T-helper 9 cell (primary cell): ENCODE measurements at places on chromosomes 1 and 21.

DNA sequence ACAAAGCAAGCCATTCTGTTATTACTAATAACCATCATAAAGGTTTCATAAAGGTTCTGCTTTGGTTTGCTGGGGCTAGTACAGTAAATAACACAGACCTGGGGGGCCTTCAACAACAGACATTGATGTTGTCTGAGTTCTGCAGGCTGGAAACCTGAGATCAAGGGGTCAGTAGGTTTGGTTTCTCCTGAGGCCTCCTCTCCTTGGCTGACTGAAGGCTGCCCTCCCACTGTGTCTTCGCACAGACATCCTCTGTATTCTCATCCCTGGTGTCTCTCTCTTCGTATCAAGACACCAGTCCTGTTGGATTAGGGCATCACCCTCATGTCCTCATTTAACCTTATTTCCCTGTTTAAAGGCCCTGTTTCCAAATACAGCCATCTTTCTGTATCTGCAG is 37.3 kb downstream of the HUNK start:
- no peak for DNase-seq

- no peak for DNase-seq
Measured at GRCh38 chr1:164562511-164562910, 3.5 kb downstream of the PBX1 start.

DNA sequence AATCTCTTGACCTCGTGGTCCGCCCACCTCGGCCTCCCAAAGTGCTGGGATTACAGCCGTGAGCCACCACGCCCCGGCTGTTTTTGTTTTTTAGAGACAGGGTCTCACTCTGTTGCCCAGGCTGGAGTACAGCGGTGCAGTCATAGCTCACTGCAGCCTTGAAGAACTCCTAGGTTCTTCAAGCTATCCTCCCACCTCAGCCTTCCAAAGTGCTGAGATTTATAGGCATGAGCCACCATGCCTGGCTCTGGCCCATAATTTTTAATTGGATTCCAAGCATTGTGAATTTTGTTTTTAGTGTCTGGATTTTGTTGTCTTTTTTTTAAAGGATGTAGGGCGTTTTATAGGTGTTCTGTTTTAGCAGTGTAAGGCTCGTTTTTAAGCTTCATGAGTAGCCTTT is 28.6 kb upstream of the TXLNA start:
- no peak for DNase-seq

- no peak for DNase-seq
Measured at GRCh38 chr1:36729716-36730510, 247.2 kb upstream of the CSF3R start.

DNA sequence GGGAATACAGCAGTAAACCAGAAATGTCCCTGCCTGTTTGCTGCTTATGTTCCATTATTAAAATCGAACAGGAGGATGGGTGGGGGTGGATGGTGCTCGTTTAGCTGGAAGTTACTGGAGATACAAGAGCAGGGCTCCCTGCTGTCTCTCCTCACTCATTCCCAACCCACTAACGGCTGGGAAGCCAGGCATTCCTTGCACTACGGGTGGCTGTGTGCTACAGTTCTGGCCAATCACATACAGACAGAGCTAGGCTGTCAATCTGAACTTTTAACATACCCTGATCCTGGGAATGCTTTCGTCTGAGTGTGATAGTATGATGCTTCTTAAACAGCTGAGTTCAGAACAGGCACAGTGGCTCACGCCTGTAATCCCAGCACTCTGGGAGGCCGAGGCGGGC is 7.0 kb downstream of the SIPA1L2 start:
- DNase-seq = no peak

DNA sequence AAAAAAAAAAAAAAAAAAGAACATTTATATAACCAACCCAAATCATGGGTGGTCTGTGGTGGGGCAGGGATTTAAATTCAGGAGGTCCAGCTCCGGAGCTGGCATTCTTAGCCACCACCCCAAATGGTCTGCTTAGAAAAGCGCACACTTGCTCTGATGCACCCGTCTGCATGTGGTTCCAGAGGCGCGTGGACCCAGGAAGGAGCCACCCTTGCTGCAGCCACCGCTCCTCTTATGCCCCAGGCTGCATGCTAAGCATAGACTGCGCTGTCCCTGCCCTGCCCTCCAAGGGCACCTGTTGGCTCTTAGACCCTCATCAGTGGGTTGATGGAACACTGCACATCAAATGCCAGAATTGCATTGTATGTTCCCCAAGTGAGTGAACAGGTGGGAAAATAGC is 41.4 kb downstream of the ATP5PO start:
- DNase-seq = no peak

GRCh38 chr1:24946861-24947658 is 17.0 kb upstream of the RUNX3 start:
- DNase-seq = no peak

DNA sequence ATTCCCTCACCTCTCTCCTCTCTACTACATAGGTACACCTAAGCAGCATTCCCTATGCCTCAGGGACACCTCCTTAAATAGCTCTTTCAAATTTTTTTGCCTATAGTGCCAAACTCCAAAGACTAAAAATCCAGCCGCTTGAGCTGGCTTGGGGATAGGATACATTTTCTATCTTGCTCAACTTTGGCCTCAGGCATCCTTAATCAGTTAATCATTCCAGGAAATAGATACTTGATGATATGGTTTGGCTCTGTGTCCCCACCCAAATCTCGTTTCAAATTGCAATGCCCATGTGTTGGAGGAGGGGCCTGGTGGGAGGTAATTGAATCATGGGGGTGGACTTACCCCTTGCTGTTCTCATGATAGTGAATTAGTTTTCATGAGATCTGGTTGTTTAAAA is 11.4 kb upstream of the PHGDH start:
- DNase-seq = no peak

DNA sequence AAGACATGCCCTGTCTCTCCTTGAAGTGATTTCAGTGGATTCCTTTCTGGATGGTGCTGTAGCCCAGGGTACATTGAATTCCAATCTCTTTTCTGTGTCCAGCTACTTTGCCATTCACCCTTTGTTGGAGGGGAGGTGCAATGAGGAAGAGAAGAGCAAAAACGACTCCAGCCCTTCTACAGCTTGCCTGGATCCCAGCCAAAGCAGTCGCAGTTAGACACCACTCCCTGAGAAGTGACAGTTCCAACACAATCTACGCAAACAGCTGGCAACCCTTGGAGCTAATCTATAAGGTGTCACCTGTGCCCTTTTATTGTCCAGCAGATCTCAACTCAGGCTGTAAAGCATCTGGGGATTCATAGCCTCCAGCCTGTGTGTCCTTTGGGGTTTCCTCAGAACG is 4.6 kb downstream of the CD244 start:
- DNase-seq = no peak

DNA sequence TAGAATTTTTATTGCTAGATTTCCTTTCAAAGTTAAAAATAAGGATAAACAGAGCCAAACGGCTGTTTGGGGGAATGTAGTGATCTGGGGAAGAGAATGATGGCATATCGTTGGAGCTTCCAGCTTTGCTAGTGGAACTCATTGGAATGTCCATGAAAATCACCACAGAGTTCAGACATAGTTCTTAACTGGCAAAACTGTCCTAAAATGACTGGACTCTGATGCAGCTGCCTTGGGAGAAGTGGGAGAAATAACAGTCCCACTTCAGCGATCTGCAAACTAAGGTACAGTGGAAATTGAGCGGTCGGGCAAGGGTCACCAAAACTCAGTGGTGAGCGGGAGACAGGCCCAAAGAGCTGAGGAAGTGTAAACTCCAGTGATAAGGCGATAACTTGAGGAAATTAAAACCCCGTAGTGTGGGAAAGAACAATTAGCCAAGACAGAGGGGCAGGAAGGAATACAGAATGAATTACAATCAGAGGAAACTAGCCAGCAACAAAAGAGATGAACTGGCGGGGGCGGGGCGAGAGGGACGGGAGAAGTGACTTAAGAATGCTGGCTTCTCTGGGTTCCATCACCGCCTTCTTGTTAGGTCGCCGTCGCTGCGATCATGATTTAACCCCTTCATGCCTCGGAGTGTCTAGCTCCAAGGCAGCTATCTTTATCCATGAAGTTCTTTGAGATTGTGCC is 89.8 kb upstream of the ARHGAP29 start:
- DNase-seq = no peak

DNA sequence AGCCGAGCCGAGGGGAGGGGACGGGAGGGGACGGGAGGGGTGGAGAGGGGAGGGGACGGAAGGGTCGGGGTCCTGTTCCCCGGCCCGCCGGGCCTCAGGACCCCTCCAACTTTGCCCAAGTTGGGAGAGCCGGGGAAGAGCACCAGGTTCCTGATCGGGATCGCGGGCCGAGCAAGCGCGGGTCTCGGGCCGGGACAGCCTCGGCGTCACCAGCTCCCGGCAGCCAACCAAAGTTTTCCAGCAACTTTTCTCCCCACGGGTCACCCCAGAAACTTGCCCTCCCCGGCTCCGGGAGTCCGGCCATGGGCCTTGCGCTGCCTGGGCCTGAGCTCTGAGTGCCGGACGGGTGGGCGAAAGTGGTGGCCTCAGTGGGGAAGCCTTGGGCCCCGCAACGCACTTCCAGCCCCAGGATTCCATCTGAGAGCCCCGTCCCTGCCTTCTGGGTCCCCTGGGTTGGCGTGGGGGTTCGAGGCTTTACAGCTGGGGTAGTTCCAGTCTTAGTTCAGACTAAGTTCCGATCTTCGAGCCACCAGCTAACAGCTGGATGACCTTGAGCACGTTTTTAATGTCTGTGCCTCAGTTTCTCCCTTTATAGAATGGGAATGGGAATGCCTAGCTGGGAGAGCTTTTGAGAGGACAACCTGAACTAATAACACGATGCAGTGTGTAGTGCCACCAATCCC is 458 bp downstream of the ZC3H12A start:
- no peak for DNase-seq

GRCh38 chr1:158730453-158730852 is 9.9 kb upstream of the OR6K3 start:
- no peak for DNase-seq

DNA sequence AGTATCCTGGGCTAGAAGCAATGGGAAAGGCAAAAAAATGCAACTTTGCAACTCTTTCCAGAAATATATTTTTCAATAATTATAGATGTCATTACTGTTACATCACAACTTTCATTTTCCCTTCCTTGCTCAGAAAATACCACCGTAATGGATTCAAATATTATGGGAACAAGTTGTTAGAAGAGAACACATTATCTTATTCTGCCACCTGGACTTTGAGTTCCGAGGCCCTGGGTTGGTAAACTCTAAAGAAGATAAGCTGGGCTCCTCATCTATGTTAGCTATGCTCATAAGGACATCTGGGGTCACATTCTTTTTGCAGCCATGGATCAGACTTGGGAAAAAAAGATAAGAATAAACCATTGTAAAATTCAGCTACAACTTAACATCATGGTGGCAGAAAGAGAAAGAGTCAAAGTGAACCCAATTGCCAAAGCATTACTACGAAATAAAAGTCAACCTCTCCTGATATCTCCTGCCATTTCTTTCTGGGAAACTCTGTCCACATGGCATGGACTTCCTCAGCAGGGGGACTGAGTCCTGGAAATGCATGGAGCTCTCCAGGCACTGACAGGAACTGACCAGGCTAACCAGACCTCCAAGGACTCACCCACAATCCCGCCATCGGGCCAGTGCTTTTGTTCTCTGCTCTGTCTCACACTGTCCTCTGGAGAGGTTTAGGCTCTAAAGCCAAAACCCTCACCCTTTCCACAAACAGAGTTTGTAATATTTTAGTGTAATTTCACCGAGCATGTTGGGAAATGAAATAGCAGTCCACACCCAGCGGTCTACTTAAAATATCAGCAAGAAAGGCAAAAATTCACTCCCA is 499.1 kb upstream of the RUNX1 start:
- no peak for DNase-seq

DNA sequence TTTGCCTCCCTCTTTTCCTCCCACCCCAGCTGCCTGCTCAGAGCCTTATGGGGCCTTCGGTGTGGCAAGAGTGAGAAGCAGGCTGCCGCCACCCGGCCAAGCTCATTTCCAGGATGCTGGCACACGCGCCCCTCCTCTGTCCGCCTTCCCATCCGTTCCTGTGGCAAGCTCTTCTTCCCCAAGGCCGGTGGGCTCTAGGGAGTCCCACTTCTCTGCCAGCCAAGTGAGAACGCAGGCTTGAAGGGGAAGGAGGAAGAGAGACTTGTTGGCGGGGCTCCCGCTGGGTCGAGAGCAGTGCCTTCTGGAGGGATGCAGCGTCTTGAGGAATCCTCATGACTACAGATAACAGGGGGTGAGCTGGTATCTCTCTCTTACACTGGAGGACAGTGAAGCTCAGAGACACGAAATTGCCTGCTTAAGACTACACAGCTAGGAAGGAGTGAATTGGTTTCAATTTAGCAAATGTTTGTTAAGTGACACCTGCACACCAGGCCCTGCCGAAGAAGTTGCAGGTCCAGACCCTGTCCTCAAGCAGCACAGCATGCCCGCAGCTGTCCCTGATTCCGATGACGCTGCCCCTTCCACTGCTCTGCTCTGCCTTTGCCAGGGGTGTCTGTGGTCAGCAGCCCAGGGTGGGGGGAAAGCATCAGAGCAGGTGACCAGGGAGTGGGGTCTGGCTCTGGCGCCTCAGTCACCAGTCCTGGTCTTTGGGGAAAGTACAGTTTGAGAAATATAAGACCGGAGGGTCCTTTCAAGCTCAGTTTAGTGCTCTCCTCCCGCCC is 40.1 kb upstream of the FOXO6 start:
- DNase-seq = no peak

- DNase-seq = no peak
Measured at GRCh38 chr1:41882486-41882885, 36.2 kb downstream of the HIVEP3 start.

DNA sequence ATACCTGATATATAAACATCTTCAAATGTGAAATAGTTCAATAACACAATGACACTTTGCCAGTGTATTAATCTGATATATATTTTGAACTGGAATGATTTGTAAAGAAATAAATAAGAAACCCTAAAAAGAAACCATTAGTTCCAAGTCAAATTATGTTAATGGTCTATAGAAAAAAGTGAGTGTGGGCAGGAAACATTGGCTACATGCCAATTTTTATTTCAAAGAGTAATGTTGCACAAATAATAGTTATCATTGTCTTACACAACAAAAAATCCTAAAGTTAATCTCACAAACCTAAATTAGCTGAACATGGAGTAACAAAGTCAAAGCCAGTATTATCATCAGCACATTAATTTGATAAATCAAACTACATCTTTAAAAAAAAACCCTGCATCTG is 37.9 kb upstream of the BATF3 start:
- no peak for DNase-seq

- DNase-seq = no peak
Measured at GRCh38 chr1:27623327-27624212, 11.4 kb downstream of the FGR start.

- DNase-seq = no peak
Measured at GRCh38 chr1:92076363-92076762, 1.2 kb upstream of the SETSIP start.

- DNase-seq = peak; percentile 49
Measured at GRCh38 chr1:84996846-84997666, at the start of gene MCOLN2. MCOLN2 (minus strand) TSS chr1:84997113; CDS start chr1:84996872, 241 bp downstream.

DNA sequence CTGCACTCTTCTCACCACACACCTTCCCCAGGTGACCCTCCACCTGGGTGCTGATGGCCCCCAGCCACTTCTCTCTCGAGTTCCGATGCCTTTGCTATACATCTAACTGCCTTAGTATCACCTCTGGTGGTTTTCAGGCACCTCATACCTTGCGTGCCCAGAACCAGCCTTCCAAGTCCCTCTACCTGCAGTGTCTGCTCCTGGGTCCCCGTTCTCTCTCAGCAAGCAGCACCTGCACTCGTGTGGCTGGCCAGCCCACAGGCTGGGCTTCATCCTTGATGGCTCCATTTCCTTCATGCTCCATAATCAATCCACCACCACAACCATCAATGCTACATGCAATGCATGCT is 49.2 kb upstream of the EDN2 start:
- DNase-seq = no peak

GRCh38 chr1:2255420-2256369 is 27.6 kb downstream of the SKI start:
- peak; percentile 62 for DNase-seq

GRCh38 chr1:157035121-157035520 is 10.4 kb downstream of the ARHGEF11 start:
- no peak for DNase-seq
